T-helper 17 cell (primary cell): ENCODE measurements at places on chromosomes 11 and 22. TPM values are rescaled to one million over a fixed set of nuclear protein-coding genes. Genes with fewer than 3 reads are reported as not detected.

- H3K4me1 ChIP-seq: no peaks in the 10 kb centered on the region
- H3K27ac ChIP-seq: no peak overlapping the region
- H3K27me3 ChIP-seq: peaks cover 14% of the 10 kb centered on the region
- H3K36me3 ChIP-seq: no peaks in the 10 kb centered on the region
Measured at GRCh38 chr11:32809313-32809712, 14.9 kb upstream of the CCDC73 start.

GRCh38 chr11:112103446-112103845 lies 16.8 kb downstream of the SDHD start:
- H3K4me1 ChIP-seq: peaks cover 2% of the 10 kb centered on the region
- H3K36me3 ChIP-seq: peaks cover 2% of the 10 kb centered on the region
- H3K27ac ChIP-seq: no peak overlapping the region
- DNase-seq: no peak
- H3K4me3 ChIP-seq: no peak overlapping the region

DNA sequence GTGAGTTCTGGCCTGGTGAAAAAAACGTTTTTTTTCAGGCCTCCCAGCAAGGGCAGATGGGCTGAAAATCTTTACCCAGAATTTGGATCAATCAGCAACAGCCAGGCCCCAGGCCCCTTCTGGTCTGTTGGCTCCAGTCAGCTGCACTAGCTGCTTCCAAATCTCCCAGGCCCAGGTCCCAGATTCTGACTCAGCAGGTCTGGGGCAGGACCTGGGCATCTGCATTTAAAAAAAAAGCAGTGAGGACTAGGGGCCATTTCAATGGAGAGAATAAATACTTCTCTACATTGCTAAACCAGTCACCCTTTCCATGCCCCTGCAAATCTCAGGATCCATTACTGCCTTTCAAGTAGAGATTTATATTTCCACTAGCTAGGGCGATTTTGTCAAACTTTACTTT lies 4.3 kb downstream of the SLC15A3 start:
- H3K27ac ChIP-seq: no peak overlapping the region
- peaks cover 3% of the 10 kb centered on the region for H3K36me3 ChIP-seq
- no peak for DNase-seq
- peaks cover 27% of the 10 kb centered on the region for H3K27me3 ChIP-seq

DNA sequence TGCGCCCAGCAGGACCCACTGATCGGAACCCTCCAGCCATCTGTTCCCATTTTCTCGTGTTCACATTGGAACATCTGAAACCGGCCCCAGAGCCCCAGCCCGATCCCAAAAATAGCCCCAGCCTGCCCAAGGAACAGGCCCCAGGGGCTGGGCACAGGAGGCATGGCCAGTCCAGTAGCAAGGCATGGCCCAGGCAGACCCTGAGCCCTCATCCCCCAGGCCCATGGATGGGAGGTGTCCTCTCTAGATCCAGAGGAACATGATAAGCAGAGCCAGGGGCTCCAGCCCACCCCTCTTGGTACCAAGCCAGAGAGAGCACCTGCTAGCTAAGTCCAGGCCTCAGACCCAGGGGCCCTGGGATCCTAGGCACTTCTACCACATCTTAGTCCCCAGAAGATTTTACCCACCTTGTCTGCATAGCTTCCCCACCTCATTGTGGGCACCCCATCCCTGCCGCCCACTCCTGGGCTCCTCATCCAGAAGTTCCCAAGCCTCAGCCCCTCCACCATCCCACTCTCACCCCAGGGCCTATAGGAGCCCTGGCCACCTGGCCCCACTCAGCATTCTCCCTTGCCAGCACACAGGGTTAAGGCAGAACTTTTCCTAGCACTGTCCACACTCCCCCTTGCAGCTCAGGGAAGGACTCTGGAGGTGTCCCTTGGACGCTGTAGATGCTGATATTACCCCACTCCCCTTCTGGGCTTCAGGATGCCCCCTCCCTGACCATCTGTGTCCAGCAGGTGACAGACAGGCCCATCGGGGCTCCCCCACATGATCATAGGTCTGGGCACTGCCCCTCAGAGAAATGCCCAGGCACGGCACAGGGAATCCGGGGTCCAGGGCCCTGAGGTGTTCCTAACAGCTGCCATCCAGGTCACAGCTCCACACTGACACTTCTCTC lies 9.5 kb downstream of the BCL9L start:
- H3K4me1 ChIP-seq: peaks cover 79% of the 10 kb centered on the region
- H3K27ac ChIP-seq: peak overlapping the region; percentile 98
- DNase-seq: no peak
- H3K36me3 ChIP-seq: peaks cover 3% of the 10 kb centered on the region

GRCh38 chr22:25134028-25134427 lies 65.6 kb upstream of the CRYBB3 start:
- no peaks in the 10 kb centered on the region for H3K27me3 ChIP-seq
- no peak overlapping the region for H3K27ac ChIP-seq
- no peaks in the 10 kb centered on the region for H3K4me1 ChIP-seq
- no peaks in the 10 kb centered on the region for H3K36me3 ChIP-seq
- no peak overlapping the region for H3K4me3 ChIP-seq
- DNase-seq: no peak

FXYD6 gene
- total RNA-seq: not detected

ZNF215 gene
- not detected for total RNA-seq

USP28 gene
- total RNA-seq: 14.2 TPM
